ENCODE measurements at places on chromosomes 1 and 21.

GRCh38 chr1:54567961-54568360 is 19.9 kb downstream of the ACOT11 start:
- no peak for DNase-seq

DNA sequence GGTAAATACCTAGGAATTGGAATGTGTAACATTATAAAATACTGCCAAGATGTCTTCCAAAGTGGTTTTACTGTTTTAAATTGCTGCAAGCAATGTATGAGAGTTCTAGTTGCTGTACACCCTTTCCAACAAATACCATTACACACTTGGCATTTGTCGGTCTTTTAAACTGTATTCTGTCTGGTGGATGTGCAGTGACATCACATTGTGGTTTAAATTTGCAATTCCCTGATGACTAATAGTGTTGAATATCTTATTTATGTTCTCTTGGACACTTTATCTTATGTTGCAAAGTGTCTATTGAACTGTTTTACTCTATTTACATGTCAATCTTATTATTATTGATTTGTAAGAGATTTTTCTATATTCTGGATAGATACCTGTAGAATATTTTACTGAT is 561.2 kb upstream of the B3GALT2 start:
- no peak for DNase-seq

GRCh38 chr1:92398519-92398918 is 88.2 kb downstream of the GFI1 start:
- DNase-seq, result no peak

DNA sequence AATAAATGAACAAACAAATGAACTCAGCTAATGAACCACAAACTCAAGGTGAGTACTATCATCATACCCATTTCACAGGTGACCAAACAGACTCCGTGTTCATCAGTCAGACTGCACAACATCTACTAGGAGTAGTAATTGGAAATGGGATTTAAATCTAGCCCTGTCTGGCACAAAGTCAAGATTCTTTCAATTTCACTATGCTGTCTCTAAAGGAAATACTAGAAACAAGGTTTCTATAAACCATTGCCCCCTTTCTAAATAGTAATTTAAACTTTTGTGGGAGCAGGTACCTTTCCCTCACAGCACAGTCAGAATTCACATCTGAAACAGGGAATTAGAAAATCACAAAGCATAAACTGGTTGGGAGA is 160.3 kb downstream of the TGFBR3 start:
- no peak for DNase-seq

DNA sequence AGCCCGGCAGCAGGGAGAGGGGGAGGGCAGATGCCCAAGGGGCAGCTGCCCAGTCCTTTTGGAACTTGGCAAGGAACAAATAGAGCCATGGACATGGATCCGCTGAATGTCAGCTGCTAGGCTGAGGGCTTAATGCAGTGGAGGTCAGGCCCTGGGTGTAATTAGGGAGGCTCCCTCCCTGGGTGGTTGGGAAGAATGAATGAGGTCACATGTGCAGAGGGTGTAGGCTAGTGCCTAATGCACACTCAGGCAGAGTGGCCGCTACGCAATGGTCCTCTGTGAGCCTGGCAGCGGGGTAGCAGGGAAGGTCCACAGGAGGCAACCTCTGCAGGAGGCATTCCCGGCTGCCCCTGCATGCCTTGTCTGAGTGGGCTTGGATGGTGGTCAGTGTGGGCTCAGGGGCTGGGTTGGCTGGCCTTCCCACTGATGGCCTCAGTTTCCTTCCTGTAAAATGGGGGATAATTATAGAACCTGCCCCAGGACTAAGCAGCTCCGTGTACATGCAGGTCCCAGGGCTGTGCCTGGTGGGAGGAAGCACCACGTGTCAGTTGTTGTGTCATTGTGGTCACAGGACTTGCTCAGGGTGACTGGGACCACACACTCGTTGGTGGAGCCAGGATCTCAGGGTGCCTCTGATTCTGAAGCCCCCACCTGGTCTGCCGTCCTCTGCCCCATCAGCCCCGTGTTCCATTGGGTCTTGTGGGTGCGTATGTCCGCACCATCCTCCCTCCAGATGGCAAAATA is 81.6 kb upstream of the ACTL8 start:
- DNase-seq, result no peak

- DNase-seq, result no peak
Measured at GRCh38 chr1:47847763-47848162, 149.4 kb downstream of the TRABD2B start.

GRCh38 chr1:223201967-223202366 is 58.9 kb upstream of the TLR5 start:
- DNase-seq, result no peak

- no peak for DNase-seq
Measured at GRCh38 chr1:77866296-77866695, 22.1 kb upstream of the NEXN start.

- no peak for DNase-seq
Measured at GRCh38 chr1:247096544-247096943, 7.6 kb downstream of the ZNF669 start.

DNA sequence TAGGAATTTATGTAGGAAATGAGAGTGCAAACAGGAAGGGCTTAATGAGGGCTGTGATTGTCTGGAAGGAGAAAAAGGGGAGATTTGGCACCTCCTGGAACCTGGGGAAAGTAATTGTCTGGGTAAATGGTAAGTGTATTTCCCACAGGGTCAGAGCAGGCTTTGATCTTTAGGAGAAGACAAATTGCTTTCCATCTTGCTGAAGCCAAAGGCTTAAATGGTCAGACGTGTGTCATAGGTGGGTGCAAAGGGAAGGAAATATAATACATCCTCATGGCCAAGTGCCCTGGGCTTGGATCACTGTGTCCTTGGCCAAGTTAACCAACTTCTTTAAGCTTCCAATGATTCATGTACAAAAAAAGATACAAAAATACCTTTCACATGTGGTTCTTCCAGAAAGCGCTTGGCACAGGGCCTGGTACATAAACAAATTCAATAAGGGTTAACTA is 1.3 kb upstream of the DUSP23 start:
- DNase-seq, result no peak

- no peak for DNase-seq
Measured at GRCh38 chr1:162224267-162224666, 152.4 kb downstream of the SPATA46 start.

DNA sequence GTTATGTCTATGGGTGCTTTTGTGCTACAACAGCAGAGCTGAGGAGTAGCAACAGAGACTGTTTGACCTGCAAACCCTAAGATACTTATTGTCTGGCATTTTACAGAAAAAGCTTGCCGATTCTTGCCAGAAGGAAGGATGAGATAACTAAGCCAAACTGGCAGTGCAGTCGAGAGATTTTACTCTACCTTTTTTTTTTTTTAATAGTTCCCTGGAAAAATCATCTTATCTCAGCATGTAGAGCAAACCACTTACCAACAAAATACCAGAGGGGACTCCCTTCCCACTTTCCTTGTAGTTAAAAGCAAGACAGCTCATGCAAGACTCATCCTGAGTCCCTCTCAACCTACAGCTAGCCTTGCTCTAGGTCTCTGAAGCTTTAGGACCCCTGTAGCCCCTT is 132.9 kb downstream of the SYT2 start:
- DNase-seq, result no peak

- no peak for DNase-seq
Measured at GRCh38 chr1:200112290-200112689, 84.8 kb downstream of the NR5A2 start.

GRCh38 chr1:226960944-226961765 is 21.1 kb downstream of the COQ8A start:
- DNase-seq, result no peak

DNA sequence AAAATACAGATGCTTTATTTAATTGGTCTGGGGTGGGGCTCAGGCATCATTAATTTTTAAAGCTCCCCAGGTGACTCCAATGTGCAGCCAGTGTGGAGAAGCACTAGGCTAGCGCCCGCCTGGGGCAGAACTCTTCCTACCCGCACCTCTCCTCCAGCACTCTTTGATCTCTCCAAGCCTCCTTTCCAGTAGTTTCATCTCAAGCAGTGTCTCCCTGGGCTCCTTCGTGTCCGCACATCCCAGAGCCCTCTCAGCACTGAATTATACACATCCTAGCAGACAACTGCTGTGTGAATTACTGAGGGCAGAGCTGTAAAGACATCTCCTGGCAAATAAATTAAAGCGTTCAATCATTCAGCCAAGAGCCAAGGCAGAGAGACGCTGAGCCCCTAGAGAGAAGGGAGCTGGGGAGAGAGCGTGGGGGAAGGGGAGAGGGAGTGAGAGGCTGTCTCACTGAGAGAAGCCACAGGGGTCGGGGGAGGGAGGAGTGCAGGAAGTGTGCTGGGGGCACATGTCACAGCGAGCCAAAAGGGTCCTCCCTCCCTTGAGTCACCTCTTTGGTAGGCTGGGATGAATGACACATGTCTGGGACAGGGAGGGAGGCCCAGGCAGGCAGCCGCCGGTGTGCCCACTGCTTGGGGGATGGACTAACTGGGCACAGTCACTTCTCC is 21.0 kb upstream of the PARP1 start:
- DNase-seq, result peak; percentile 28

GRCh38 chr1:54118704-54119103 is 34.1 kb downstream of the CDCP2 start:
- DNase-seq, result no peak

DNA sequence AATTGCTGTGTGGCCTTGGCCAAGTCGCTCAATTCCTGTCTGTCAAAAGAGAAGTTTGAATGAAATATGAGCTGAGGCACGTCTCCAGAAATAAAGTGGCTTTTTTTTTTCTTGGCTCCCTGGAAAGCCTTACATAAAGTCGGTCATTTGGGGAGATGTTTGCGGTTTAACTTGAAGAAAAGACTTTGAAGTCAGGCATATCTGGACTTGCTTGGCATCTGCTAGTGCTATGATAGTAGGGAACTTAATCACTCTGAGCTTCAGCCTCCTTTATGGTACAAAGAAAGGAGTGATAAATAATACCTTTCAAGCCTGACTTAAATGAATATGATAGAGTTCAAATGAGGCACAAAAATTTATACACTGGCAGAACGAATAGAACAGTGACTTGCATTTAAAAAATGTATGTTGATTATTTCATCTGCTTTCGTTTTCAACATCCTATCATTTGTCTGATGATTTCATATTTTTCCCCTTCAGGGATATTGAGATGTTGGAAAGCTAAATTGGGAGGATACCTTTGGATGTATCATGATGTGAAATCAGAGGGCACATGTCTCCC is 60.2 kb downstream of the FASLG start:
- DNase-seq, result no peak

GRCh38 chr1:20634594-20635084 is 1.4 kb downstream of the PINK1 start:
- peak; percentile 37 for DNase-seq

DNA sequence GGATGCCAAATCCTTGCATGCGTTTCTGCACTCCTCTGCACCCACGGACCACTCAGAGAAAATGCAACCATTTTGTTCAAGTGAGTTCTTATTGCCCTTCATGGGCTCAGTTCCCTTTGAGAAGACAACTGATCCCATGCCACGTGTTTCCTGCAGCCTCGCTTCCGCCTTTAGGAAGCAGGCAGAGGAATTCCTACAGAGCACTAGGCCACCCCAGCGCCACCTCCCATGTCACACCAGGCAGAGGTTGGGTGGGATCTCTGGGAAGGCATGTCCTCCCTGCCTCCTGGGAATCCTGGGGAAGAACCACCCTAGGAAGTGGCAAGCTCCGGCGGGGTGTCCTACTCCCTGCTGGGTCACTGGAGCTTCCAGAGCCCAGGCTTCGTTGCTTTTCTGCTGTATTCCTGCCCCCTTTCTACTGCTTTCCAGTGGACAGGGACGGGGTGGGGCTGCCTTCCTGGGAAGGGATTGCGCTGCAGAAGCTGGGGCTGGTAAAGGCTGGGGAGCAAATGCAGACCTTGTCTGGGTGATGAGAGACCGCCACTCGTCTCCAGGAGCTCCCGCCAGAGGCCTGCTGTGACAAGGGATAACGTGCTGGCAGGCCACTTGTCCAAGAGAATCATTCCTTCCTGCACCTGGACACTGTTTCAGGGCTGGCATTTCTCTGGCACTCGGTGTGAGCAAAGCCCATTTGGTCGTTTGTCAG is 478.2 kb upstream of the VAMP3 start:
- DNase-seq, result no peak

DNA sequence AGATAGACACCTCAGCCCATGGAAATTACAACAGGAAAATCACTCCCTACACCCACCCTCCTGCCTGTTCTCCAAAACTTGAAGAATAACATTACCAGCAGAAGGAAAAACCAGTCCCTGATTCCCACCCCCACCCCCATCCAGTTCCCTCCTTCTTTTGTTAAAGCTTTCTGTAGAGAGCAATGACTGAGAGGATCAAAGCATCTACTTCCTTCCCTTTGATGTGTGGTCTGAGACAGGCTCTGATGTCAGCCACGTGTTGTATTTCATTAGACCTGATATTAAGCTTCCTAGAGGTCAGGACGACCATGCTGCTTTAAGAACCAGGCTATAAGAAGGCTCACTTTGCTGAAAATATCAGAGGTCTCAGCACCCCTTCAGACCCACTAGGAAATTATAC is 73.9 kb upstream of the HAO2 start:
- DNase-seq, result no peak

DNA sequence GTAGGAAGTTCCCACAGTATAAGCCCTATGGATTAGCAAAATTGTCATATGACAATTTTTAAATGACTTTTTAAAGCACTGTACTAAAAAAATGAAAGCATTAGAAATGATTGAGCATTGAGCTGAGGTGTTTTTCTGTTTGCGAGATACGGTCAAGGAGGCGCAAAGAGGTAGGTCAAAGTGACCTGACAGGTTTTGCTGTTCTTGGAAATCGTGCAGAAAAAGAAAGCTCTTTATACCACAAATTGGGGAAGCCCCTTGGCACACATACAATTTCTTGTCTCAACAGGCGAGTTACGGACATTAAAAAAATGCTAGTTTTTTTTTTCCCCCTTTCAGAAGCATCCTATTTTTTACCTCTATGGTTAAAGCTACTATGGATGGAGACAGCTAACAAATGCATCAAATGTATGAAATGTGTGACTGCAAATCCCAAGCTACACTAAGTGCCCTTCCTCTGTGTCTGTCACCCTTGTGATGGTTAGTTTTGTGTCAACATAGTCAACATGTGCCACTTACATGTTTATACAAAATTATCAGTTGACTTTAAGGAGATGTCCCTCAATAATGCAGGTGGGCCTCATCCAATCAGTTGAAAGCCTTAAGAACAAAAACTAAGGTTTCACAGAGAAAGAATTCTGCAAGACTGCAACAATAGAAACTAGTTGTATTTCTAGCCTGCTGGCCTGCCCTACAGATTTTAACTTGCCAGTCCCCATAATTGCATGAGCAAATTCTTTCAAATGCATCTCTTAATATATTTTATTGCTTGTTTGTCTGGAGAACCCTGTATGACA is 29.3 kb downstream of the CRYZ start:
- no peak for DNase-seq
